ENCODE measurements at places on chromosomes 12 and 14.
A peak's percentile ranks its signal among the peaks of the same experiment; 100 is the strongest.

DNA sequence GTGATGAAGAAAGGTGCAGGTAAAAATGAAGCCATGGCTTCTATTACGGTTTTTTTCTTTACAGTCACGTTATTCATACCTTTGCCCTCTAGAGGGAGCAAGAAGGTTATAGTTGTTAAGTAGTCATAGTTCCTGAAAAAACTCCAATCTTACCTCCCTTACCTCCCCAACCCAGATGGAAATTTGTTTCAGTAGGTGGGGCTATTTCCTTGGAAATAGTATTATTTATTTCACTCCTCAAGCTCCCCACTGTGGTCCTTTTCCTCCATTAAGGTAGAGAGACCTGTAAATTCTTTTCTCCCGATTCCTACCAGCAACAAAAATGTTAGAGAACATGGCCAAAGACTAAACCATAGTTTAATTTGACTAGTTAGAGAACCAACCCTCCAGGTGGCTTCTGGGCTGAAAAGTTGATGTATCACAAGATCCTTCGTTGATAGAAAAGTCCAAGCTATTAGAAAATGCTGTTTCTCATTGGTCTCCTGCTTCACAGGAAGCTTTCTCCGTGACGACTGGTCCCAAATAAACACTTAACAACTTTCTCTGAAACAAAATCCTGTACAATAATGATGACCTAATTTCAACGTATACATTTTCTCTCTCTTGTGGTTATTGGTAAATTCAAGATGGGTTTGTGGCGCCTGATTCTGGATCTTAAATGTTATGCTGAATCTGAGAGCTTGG lies 43.5 kb downstream of the TMX1 start:
- no peak for DNase-seq

- no peak for DNase-seq
These were observed 27.5 kb downstream of the P2RX4 start for GRCh38 chr12:121237415-121237814.

- DNase-seq, result no peak
These were observed 32.5 kb upstream of the PARP11 start for GRCh38 chr12:3905664-3906063.

DNA sequence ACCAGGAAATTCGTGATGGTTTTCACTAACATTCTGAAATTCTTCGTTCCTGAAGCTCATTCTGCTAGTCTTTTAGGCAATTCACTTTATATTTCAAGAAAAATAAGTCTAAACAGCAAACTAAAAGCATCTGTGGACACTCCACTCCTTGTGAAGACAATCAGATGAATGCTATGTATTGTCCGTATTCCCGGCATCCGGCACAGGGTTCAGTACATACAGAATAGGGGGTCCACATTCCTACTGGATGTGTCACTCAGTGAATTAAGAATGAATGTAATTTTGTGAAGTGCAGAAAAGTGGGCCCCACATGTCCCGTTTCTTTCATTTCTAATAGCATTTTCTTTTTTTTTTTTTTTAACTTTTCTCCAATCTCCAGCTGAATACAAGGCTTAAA lies 241.3 kb downstream of the GRIN2B start:
- no peak for DNase-seq

DNA sequence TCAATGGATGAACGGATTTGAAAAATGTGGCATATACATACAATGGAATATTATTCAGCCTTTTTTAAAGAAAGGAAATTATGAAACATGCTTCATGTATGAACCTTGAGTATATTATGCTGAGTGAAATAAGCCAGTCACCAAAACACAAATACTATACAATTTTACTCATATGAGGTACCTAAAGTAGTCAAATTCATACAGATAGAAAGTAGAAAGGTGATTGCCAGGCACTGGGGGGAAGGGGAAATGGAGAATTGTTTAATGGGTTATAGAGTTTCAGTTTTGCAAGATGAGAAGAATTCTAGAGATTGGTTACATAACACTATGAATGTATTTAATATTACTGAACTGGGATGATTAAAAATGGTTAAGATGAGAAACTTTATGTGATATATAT lies 171.4 kb downstream of the TMTC3 start:
- no peak for DNase-seq

- DNase-seq, result peak; percentile 29
These were observed 37.6 kb downstream of the ATG14 start for GRCh38 chr14:55373784-55374705.

DNA sequence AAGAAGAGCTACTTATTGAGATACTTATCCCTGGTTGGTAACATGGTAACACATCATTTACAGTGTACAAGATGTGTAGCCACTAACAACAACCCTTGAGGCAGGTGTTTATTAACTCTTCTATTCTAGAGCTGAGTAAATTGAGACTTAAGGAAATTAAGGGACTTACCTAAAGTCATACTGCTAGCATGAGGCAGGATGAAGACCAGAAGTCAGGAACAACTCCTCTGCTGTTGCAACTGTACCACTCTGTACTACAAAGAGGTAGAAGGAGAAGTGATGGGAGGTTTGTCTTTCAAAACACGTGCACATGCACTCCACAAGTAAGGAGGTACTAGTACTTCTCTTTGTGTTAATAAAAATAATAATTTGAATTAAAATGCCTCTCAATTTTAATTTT lies 79.9 kb downstream of the LLPH start:
- no peak for DNase-seq

GRCh38 chr14:70123796-70124195 lies 65.0 kb downstream of the SLC8A3 start:
- no peak for DNase-seq
